ENCODE measurements at places on chromosomes 7 and 10.

DNA sequence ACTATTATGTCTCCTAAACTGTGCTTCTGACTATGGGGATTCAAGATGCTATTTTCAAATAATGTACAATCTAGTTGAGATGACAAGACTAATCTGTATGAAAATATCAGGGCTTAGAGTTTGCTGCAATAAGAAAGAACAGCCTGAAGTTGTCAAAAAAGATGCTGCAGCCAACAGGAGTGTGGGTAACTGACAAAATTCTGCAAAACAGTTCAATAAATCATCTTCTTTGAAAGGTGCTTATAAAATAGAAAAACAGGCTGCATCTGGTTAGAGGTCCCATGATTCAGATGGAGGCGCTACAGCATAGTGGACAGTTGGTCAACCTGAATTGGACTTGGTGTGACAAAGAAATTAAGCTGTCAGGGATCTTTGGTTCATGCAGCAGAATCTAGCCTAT, 511.0 kb downstream of the XPNPEP1 start:
- no peak for DNase-seq

- DNase-seq, result no peak
Observed at GRCh38 chr10:97888134-97888533, 38.5 kb downstream of the GOLGA7B start.

GRCh38 chr7:55493408-55493807, 78.9 kb downstream of the VOPP1 start:
- DNase-seq, result no peak

- DNase-seq, result no peak
Observed at GRCh38 chr7:17663061-17663675, 277.1 kb downstream of the SNX13 start.

- DNase-seq, result no peak
Observed at GRCh38 chr7:117704063-117704462, 169.2 kb downstream of the CTTNBP2 start.

DNA sequence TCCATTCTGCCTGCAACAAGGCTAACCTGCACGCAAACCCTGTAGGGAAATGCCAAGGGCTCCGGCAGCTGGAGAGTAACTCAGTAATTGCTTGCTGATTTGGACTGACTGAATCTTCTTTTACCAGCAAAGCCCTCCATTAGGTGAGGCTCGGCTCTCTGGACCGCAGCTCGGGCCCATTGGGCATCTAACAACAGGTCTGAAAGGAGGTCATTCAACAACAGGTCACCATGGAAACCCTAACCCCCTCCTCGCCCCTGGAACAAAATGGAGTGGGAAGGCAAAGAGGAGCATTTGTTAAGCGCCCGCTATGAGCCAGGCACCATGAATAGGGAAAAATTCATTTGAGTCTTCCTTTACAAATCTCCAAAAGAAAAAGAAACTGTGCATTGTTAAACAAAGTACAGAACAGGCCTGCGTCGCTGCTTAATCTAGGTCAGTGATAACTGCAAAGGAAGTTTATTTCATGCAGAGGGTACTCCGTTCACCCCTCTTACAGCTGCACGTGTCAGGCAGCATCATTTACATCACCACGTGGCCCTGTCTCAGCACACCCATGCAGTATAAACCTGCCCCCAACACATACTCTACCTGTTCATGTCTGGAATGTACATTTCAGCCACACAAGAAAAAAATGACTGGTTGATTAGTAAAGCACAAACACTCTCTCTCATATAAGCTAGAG, 248.8 kb upstream of the NEBL start:
- no peak for DNase-seq

GRCh38 chr7:21355406-21355874, 72.4 kb upstream of the SP4 start:
- no peak for DNase-seq

GRCh38 chr10:114482480-114483304, 78.4 kb upstream of the AFAP1L2 start:
- peak; percentile 29 for DNase-seq

GRCh38 chr10:77926566-77927401, at the start of gene DLG5:
Gene DLG5 (minus strand): TSS chr10:77926755. CDS start chr10:77926520, 235 bp downstream.
- DNase-seq, result peak; percentile 63

- peak; percentile 20 for DNase-seq
Observed at GRCh38 chr10:47370878-47371277, 13.2 kb downstream of the ZNF488 start.

GRCh38 chr10:103714232-103714891, 141.0 kb downstream of the SH3PXD2A start:
- DNase-seq, result no peak

- DNase-seq, result no peak
Observed at GRCh38 chr7:150745086-150745485, 7.9 kb downstream of the GIMAP5 start.

- DNase-seq, result no peak
Observed at GRCh38 chr10:5947471-5948207, 29.7 kb downstream of the IL15RA start.

DNA sequence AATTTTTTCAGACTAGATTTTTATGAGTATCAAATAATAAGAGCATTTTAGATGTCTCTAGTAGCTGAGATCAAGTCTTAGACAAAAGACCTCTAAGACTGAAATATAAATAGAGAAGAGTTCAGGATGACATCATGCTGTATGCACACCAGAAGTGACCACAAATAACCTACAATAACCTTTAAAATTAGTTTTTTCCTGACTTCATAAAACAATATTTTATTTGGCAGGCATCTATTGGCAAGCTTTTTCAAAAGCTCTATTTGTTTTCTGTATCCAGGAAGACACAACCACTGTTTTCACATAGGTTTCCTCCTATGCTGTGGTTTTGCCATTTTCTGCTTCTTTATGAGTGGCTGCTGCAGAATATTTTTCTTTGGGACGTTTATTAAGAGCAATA, 359.1 kb downstream of the CRPPA start:
- DNase-seq, result no peak

GRCh38 chr10:17811146-17811865, 2.2 kb downstream of the MRC1 start:
- no peak for DNase-seq

DNA sequence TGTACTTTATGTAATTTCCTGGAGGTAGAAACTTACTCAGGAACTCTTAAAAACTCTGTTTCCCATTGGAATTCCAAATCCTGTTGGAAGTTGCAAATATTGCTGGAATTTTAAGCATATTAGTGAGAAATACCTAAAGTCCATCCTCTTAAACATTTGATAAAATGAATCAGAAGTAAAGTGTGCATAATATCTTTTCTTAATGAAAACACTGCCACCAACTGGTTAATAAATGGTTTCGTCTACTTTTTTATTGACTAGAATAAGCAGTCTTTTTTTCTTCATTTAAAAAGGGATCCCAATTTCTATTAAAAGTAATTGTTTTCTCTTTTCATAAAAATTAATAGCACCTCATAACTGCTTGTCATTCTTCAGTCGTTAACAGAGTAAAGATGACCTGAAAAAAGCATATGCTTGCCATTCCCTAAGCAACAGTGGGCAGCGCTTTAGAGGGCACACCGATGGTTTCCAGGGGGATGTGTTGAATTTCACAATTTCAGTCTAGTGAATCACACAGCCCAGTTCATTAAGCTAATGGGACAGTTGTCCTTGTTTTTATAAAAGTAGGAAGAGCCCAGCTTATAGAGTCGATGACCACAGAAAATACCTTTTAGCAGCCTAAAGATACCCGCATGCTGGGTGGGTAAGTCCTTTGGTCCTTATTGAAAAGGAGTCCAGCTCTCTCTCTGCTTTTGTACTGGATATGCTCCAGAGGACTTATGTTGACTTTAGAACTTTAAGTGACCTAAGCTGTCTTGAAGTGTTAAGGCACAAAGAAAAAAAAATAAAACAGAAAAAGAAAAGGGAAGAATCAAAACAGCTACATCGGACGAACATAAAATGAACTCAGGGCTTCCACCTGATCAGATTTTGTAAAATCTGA, 28.5 kb downstream of the NPS start:
- DNase-seq, result no peak

- DNase-seq, result no peak
Observed at GRCh38 chr7:114623146-114623545, 208.5 kb downstream of the FOXP2 start.

GRCh38 chr10:71531485-71532446, 135.0 kb downstream of the CDH23 start:
- no peak for DNase-seq

DNA sequence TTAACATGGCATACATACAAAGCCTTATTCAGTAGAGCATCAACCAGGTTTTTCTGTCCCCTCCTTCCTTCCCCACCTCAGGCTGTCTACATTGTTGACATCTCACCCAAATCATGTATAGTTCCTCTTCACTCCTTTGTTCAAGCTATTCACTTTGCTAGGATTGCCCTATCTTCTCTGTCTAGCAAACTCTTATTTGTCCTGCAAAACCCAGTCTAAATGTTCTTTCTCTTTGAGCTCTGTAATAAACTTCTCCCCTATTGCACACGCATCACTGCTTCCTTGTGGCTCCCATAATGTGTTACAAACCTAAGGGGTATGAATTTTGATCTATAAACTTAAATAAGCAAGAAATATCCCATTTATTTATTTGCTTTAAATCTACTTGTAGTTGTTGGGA, 36.8 kb downstream of the MYPN start:
- DNase-seq, result no peak

GRCh38 chr7:156368053-156368843, 272.3 kb upstream of the RNF32 start:
- no peak for DNase-seq

DNA sequence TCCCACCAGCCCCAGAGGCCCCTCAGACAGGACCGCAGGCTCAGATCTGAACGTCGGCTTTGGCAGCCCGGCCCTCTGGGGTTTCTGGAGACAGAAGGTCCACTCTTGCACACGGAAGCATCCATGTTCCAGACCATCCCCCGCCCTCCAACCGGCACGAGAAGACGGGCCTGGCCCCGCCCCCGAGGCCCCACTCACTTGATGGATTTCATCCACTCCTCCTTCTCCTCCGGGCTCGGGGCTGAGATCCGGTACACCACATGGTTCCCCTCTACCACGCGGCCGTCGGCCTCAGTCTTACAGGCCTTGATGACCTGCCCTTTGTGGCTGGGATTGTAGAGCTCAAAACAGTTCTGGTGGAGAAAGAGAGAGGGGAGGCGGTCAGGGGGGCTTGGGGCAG, 107.3 kb downstream of the CYTH3 start:
- DNase-seq, result peak; percentile 49

DNA sequence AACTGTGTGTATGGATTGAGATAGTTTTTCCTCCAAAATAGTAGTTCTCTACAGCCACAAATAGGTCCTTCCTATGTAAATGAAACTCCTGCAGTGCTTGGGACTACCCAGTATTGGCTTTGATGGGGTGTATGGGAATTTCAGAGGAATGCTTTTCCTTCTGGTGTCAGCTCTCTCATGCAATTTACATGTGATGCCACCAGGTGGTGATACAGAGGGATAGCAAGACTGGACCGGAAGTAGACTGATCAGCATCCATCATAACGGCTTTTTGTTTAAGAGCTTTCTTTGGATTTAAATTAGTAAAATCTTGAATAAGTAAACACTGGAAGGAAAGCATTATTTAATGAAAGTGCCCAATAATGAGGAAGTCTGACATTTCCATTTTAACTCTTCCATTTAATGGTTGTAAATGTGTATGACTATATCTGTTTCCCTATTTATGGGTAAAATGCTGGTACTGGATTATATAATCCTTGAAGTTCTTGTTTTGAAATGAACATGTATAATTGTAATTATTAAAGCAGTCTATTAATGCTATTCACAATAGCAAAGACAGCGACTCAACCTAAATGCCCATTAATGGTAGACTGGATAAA, 22.7 kb downstream of the DYNC1I1 start:
- no peak for DNase-seq

- no peak for DNase-seq
Observed at GRCh38 chr10:13046851-13047528, 45.5 kb upstream of the CCDC3 start.

DNA sequence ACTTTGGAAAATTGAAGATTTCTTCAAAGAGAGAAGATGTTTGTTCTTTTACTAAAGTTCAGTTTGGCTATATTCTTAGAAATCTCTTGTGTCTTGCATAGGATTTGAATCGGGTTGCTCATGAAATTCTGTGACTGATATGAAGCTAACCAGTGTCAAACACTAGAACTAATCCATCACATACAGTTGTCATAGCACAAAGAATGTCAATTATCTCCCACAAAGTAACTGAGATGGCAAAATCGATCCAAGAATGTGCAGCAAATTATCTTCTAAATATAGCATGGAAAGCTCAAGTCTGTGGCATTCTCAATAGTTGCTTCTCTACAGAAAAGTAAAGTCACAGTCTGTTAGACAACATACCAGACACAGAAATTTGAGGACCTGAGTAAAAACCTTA, 768.1 kb upstream of the LRRN3 start:
- DNase-seq, result no peak

DNA sequence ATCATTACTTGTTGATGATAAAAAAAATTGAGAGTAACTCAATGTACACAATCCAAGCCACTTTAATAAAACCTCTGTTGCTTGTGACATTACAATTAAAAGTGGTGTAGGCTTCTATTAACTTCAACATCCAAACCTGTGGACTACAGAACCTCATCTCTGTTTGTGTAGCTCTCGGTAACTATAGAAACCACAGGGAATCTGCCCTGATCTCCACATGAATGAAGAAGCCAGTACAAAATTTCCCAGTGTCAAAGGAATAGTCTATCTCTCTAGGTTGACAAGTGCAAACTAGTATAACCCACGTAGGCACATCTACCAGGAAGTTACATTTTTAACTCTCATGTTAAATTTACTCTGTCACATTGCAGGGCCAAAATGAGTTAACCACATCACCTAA, 204.3 kb downstream of the CHCHD3 start:
- DNase-seq, result no peak

DNA sequence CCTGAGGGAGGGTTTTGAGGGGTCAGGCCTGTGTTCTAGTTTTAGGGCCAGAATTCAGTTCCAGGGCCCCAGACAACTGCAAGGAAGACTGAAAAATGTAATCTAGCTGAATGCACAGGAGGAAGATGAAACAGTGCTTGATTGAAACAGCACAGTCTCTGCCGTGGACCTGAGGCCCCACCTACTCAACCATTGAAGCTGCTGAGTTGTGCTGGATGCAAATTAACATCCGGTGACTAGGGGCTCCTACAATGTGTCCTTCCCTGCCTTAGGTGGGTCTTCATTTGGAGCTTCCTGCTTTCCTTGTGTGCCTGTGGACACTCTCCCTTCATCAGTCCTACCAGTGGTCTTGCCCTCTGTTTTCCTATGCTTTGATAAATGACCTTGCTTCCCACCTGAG, 5.7 kb downstream of the GLRX3 start:
- DNase-seq, result no peak

- no peak for DNase-seq
Observed at GRCh38 chr7:37714606-37715005, 31.0 kb downstream of the GPR141 start.
